ENCODE measurements at places on chromosomes 13 and 19. TPM values are rescaled to one million over a fixed set of nuclear protein-coding genes. Genes with fewer than 3 reads are reported as not detected.

GRCh38 chr13:92303428-92303827, 905.0 kb downstream of the GPC5 start:
- DNase-seq: no peak
- no peaks in the 10 kb centered on the region for H3K27me3 ChIP-seq
- no peaks in the 10 kb centered on the region for H3K36me3 ChIP-seq
- no peaks in the 10 kb centered on the region for H3K4me1 ChIP-seq

- H3K4me1 ChIP-seq: peaks cover 6% of the 10 kb centered on the region
- H3K36me3 ChIP-seq: no peaks in the 10 kb centered on the region
- H3K27ac ChIP-seq: no peak overlapping the region
- H3K4me3 ChIP-seq: no peak overlapping the region
- DNase-seq: no peak
Observed at GRCh38 chr19:39543477-39543857, 3.5 kb upstream of the EID2 start.

- no peak overlapping the region for H3K4me3 ChIP-seq
- H3K27me3 ChIP-seq: no peaks in the 10 kb centered on the region
- no peak overlapping the region for H3K27ac ChIP-seq
- no peak for DNase-seq
Observed at GRCh38 chr19:6022570-6023064, 44.7 kb upstream of the RANBP3 start.

- no peaks in the 10 kb centered on the region for H3K4me1 ChIP-seq
- no peak for DNase-seq
- H3K36me3 ChIP-seq: no peaks in the 10 kb centered on the region
- no peaks in the 10 kb centered on the region for H3K27me3 ChIP-seq
- H3K4me3 ChIP-seq: no peak overlapping the region
Observed at GRCh38 chr13:95100525-95101433, 200.5 kb downstream of the ABCC4 start.

- H3K4me1 ChIP-seq: no peaks in the 10 kb centered on the region
- H3K36me3 ChIP-seq: no peaks in the 10 kb centered on the region
- no peak for DNase-seq
- no peak overlapping the region for H3K27ac ChIP-seq
- no peaks in the 10 kb centered on the region for H3K27me3 ChIP-seq
- no peak overlapping the region for H3K4me3 ChIP-seq
Observed at GRCh38 chr13:39405107-39405506, 197.9 kb downstream of the LHFPL6 start.

GRCh38 chr13:84315527-84315926, 433.3 kb upstream of the SLITRK1 start:
- H3K27ac ChIP-seq: no peak overlapping the region
- H3K4me1 ChIP-seq: no peaks in the 10 kb centered on the region
- DNase-seq: no peak
- H3K27me3 ChIP-seq: no peaks in the 10 kb centered on the region

- DNase-seq: no peak
- no peaks in the 10 kb centered on the region for H3K4me1 ChIP-seq
- no peaks in the 10 kb centered on the region for H3K36me3 ChIP-seq
- H3K27ac ChIP-seq: no peak overlapping the region
Observed at GRCh38 chr13:78770601-78771000, 111.6 kb upstream of the OBI1 start.

DNA sequence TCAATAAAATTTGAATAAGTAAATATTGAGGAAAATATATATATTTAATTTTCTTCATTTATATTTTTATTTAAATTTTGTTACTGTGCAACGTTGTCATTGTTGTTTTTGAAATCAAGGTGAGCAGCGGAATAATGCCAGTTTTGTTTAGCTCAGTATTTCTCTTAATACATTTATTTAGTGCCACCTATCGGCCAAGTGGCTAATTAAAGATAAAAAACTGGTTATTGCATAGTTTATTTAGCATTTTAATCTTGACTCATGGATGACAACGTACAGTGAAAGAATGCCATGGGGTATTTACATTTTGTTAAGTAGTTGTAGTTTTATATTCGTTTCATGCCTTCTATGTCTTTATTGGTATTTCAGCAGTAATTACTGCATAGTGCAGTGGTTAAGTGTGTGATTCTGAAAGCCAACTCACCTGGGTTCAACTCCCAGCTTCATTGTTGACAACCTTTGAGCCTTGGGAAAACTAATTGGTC, 265.9 kb downstream of the MYO16 start:
- H3K4me3 ChIP-seq: no peak overlapping the region
- no peaks in the 10 kb centered on the region for H3K27me3 ChIP-seq
- DNase-seq: no peak
- H3K4me1 ChIP-seq: no peaks in the 10 kb centered on the region

- H3K4me3 ChIP-seq: no peak overlapping the region
- no peaks in the 10 kb centered on the region for H3K27me3 ChIP-seq
- no peak for DNase-seq
- H3K36me3 ChIP-seq: no peaks in the 10 kb centered on the region
- no peak overlapping the region for H3K27ac ChIP-seq
Observed at GRCh38 chr13:31172535-31172934, 10.8 kb upstream of the HSPH1 start.

DNA sequence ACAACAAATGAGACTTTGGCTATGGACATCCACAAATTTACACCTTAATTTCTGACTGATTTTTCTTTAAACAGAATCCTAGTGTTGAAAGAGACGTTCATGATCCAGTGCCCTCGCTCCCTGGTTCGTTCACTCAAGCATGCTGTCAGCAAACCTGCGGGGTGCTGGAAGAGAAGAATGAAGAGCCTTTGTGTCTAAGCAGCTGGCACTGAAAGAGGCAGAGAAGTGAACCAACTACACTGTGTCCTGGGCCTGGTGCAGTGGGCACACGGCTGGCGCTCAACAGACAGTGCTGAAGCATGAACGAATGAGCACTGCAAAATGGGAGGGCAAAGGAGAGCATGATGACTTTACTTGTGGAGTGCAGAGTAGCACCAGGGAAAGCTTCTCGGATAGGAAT, 46.8 kb downstream of the MIPEP start:
- no peaks in the 10 kb centered on the region for H3K4me1 ChIP-seq
- H3K27ac ChIP-seq: no peak overlapping the region
- no peak for DNase-seq
- H3K36me3 ChIP-seq: no peaks in the 10 kb centered on the region
- no peak overlapping the region for H3K4me3 ChIP-seq
- H3K27me3 ChIP-seq: no peaks in the 10 kb centered on the region

- H3K27me3 ChIP-seq: no peaks in the 10 kb centered on the region
- no peaks in the 10 kb centered on the region for H3K4me1 ChIP-seq
- no peaks in the 10 kb centered on the region for H3K36me3 ChIP-seq
Observed at GRCh38 chr19:52673014-52673413, 34.9 kb upstream of the ZNF83 start.

DNA sequence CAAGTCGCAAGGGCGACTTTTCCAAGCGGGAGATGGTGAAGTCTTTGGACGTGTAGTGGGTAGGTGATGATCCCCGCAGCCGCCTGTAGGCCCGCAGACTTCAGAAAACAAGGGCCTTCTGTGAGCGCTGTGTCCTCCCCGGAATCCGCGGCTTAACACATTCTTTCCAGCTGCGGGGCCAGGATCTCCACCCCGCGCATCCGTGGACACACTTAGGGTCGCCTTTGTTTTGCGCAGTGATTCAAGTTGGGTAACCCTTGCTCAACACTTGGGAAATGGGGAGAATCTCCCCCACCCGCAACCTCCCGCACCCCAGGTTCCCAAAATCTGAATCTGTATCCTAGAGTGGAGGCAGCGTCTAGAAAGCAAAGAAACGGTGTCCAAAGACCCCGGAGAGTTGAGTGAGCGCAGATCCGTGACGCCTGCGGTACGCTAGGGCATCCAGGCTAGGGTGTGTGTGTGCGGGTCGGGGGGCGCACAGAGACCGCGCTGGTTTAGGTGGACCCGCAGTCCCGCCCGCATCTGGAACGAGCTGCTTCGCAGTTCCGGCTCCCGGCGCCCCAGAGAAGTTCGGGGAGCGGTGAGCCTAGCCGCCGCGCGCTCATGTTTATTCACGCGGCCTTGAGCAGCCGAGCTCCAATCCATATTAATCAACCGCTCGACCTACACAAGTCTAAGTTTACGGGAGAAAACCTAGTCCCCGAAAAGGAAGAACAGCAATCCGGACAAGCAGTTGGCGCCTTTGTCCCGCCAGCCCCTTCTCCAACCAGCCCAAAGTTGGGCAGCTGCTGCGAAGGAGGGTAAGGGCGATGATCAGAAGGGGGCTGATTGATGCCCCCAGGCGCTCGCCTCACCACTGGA, 9.9 kb downstream of the SOX21 start:
- no peak overlapping the region for H3K4me3 ChIP-seq
- H3K36me3 ChIP-seq: no peaks in the 10 kb centered on the region
- H3K27me3 ChIP-seq: peaks cover 78% of the 10 kb centered on the region
- H3K27ac ChIP-seq: no peak overlapping the region
- no peak for DNase-seq

DNA sequence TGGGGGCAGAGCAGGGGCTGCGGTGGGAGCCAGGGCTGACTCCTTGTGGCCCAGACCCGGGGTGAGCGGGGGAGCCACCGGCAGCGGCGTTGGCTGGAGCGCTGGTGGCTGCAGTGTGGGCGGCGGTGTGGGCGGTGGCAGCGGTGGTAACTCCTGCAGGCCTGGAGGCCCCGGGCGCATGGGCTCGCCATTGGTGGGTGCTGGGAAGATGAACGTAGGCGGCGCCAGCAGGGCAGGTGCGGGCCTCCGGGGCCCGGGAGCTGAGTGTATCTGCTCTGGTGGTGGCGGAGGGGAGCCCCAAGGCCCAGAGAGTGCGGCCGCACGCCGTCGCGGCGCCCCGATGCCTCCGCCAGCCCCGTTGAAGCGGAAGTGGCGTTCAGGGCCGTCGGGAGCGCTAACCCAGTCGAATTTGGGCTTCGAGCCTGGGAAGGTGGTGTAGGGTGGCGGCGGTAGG, 2.0 kb downstream of the GGN start:
- H3K27me3 ChIP-seq: no peaks in the 10 kb centered on the region
- H3K27ac ChIP-seq: no peak overlapping the region
- DNase-seq: no peak

- H3K36me3 ChIP-seq: no peaks in the 10 kb centered on the region
- no peaks in the 10 kb centered on the region for H3K4me1 ChIP-seq
- no peak for DNase-seq
- H3K27me3 ChIP-seq: peaks cover 8% of the 10 kb centered on the region
Observed at GRCh38 chr19:29309637-29310036, 96.7 kb upstream of the UQCRFS1 start.

The DNAAF3 gene
- total RNA-seq: 3.8 TPM

The PSMC4 gene
- total RNA-seq: 56.3 TPM

The FUT3 gene
- not detected for total RNA-seq

The NTN5 gene
- total RNA-seq: 0.11 TPM

The FUT1 gene
- 1.3 TPM for total RNA-seq

The FAM98C gene
- 17.5 TPM for total RNA-seq

All from adrenal gland (tissue), 19 donors.